SK-N-DZ (cell line): ENCODE measurements at places on chromosomes 6 and 20.

GRCh38 chr20:1450926-1451491 is 15.6 kb downstream of the NSFL1C start:
- no peak for DNase-seq

- peak; percentile 60 for DNase-seq
Measured at GRCh38 chr6:26197933-26198721, 110.9 kb downstream of the HFE start.

- no peak for DNase-seq
Measured at GRCh38 chr6:105326216-105326615, 76.7 kb downstream of the PREP start.

GRCh38 chr6:99344289-99344688 is 5.2 kb downstream of the FAXC start:
- no peak for DNase-seq

DNA sequence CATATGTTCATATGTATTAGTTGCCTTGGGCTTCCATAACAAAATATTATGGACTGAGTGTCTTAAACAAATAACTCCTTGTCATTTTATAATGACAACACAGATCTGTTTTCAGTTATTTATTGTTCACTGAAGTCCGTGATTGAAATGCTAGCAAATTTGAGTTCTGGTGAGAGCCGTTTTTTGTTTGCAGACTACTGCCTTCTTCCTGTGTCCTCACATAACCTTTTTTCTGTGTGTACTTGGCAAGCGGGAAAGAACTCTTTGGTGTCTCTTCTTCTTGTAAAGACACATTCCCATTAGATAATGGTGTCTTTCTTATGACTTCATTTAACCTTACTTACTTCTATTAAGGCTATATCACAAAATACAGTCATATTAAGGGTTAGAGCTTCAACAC is 482.9 kb upstream of the EYS start:
- no peak for DNase-seq

GRCh38 chr6:132623106-132623845 is 799 bp downstream of the TAAR2 start:
- DNase-seq = no peak

- DNase-seq = no peak
Measured at GRCh38 chr6:17268114-17268513, 13.0 kb upstream of the RBM24 start.

DNA sequence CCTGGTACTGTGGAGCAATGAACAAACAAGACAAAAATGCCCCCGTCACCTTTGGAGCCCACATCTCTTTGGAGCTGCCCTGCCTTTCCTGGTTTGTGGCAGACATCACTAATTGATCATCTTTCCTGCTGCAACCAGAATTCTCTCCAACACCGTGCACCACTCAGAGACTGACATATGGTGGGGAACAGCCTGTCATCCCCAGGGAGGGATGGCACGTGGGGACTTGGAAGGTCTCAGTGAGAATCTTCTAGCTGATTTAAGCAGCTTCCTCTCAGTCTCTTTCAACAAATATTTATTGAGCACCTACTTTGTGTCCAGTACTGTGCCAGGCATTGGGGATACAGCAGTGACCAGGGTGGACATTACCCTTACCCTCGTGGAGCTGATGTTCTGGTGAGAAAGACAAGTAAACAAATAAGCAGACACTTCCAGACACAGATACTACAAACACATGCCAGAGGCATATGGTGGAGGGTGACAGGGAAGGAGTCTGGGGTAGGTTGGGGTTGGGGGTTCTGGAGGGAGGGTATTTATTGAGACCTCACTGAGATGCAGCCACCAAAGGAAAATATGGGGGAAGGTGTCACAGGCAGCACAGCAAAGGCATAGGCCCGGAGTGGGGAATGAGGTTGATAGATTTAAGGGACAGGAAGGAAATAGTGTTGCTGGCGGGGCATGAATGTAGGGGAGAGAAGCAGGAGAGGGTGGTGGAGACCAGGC is 82.3 kb downstream of the CEBPB start:
- DNase-seq = no peak
